ENCODE measurements at places on chromosomes 4 and X.

DNA sequence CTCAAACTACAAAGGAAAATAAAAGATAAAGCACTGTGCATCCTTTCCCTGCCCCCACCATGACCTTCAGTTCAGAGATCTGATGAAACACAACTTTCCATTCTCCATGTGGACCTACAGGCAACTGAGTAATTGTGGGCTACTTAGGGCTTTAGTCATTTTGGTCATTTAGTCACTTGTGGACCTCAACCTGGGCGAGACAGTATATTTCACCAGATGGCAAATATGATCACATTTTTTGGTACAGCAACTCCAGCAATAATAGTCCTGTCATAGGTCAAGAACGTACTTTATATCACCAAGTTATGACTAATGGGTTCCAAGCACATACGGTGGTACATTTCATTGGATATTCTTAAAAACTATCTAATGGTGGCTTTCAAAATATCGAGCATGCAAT, 141.2 kb downstream of the PDGFC start:
- DNase-seq: no peak

DNA sequence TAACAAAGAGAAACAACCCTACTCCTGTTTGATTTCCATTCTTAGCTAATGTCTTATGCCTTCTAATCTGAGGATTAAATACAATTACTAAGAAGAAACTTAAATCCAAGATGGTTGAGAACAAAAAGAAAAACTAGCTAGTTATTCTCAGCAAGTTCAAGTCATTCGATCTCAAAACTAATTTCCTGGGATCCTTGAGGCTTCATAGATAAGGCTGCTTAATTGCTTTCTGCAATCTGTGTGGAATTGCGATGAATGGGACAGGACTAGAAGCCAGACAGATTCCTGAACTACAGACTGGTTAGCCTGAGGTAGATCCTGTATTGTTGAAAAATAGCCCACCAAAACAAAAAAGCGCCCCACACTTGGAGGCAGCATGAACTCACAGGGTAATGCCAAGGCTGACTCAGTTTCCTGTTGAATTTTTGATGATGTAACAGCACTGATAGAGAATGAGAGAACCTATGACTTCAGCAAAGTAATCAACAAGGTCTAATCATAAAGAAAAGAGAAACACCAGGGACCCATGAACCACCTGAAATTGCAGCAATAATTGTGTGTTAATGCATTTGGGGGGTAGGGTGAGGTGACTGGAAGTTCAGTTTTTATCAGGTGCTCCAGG, 33.9 kb downstream of the KLHL15 start:
- no peak for DNase-seq

DNA sequence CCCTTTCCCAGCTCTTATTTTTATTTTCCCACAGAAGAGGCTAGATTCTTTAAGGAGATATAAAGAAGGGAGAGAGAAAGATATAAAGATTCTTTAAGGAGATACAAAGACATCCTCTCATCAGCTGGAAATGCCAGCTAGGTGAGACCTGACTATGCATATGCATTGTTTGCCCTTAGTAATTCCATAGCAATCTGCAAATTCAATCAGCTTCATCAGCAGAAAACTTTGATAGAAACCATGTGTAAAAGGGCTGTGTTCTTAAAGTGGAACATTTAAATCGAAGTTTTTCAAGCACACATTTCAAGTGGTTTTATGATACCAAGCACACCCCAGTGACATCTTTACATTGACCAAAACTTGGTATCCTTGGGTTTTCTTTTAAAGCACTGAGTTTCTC, 24.1 kb downstream of the FHL1 start:
- no peak for DNase-seq

GRCh38 chrX:110003167-110004156, 548 bp downstream of the TMEM164 start:
- peak; percentile 1 for DNase-seq

DNA sequence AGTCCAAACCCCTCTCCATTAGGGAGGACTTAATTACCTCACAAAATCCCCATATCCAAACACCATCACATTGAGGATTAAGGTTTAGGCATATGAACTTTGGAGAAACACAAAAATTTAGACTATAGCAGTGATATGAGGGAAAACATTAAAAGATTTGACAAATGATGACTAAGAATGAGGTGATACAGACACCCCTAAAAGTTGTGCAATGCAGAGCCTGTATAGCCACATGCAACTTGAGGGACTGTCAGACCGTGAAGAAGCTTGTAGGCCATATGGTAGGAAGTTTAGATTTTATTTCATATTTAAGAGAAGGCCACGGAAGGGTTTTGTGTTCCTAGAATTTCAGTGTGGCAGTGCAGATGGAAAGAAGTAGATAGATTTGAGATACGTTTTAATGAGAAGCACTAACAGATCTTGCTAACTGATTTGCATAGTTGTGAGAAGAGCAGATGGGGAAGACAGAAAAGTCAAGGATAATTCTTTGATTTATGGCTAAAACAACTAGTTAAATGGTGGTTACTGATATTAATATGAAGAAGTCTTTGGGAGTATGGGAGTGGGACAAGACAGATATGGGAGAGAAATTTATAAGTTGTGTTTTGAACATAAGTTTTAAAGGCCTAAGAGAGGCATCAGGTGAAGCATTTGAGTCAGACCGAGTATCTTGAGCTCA, 5.5 kb upstream of the FIP1L1 start:
- DNase-seq: no peak

DNA sequence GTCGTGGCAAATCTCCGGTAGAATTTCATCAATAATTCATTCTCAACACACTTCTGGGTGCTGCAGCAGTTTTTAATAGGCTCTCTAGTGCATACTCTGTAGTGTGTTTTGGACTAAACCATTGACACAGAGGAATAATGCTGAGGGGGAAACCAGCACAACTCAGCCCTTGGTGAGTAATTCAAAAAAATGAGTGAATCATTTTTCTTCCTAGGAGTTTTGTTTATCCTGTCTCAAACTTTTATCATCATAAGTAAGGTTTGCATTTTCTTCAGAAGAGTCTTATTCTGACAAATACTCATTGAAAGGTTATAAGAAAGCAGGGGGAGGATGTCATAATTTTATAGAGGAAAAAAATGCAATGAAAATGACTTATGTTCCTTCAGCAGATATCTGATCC, 2542.7 kb downstream of the PCDH7 start:
- no peak for DNase-seq

DNA sequence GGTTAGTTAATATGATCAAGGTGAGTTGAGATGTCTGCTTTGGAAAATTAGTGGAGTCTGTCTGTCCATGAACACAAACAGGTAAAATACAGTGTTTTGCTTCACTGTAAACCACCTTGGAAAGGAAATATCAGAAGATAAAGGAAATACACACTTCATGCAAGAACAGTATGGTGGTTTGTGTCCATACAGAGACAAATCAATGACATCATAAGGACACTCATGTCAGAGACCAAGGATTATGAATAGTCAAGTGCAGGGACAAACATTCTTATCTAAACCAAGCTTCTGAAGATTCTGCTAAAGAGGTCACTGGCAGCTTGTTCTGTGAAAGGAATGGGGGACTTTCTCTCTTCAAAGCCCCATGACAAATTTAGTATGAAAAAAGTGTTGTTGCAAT, 322.9 kb upstream of the F9 start:
- no peak for DNase-seq

DNA sequence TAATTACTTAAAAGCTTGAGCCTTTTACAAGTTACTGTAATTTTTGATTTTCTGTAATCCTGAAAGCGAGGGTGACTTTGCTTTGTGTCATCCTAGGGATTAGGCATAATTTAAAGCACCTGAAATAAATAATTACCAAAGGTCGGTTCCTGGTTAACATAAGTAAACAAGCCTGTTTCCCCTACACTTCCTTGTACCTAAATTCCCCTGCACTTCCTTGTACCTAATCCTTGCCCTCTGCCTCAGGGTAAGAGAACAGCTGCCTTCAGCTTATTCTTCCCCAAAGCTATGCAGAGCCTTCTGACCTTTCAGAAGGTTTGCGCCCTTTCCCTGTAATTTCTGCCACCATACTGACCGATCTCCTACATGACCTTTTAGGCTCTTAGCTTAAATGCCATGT, 166.1 kb upstream of the PDE5A start:
- no peak for DNase-seq

DNA sequence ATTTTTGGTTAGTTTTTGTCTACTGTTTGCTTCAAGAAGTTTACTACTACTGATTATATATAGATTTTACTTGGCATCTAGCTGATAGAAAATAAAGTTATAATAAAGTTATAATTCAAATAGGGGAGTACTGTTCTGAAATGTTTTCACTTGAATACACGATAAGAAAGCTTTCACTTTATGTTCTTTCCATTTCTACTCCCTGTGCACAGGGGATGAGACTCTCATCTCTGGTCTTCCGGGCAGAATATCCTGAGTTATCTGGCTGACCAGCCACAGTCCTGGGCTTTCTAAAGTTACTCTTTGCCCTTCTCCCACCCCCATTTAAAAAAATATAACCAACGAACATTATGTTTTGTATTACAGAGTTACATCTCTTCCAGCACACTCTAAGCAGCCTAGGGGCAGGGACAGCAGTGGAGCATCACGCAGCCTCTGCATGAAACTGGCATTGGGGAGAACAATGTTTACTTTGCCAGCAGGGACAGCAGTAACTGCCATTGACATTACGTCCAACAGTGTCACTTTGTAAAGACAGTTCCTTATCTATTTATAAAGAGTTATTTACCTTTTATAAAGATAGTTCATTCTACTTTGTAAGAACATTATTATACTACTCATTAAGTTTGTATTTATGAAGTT, 64.3 kb downstream of the METTL14 start:
- DNase-seq: no peak

- DNase-seq: peak; percentile 23
Measured at GRCh38 chrX:25015486-25016360, at the start of gene ARX. Gene ARX, minus strand, starts transcription at chrX:25015965. Its CDS starts 228 bp downstream, at chrX:25015737.

DNA sequence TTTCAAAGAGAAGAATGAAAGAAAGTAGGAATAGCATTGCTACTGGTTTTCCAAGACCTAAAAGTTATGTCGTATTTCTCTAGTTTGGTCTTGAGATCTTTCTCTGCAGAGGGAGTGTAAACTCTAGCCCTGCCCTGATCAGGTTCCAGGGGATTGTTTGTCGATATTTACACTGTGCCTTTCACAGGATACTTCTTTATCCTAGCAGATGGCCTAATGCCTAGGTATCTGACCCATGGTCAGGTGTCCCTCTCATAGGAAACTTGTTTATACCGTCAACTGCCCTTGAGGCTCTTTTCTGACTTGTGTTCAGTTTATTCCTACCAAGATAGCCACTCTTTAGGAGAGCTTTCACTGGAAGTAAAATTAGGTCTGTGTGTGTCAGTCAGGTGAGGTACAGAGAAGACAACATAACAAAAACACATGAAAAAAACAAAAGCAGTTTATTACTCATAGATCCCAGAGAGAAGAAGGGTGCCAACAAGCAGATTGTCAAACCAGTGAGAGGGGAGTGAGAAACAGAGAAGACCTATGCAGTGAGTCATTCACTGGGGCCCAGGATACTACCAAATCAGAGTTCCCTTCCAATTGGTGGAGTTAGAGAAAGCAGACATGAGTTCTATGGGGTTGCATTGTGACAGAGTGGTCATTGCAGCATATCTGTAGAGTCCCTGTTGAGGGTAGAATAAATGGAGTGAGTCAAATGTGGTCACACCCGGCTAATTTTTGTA, 40.6 kb upstream of the THOC2 start:
- DNase-seq: no peak

DNA sequence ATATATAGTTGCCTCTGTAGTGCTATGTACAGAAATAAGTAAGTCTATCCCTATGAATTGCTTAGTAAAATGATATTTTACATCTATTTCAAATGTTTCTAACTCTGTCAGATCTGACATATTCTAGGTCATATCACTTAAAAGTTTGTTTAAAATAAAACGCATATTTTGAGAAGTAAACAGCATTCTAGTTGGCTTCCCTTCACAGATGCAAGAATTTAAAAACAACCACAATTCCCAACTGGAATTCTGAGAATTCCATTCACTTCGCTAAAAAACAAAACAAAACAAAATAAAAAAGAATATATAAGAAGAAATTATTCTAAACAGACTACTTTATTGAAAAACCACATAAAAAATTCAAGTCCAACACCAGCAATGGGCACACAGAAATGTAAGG, 126.0 kb downstream of the PPP3CA start:
- no peak for DNase-seq

DNA sequence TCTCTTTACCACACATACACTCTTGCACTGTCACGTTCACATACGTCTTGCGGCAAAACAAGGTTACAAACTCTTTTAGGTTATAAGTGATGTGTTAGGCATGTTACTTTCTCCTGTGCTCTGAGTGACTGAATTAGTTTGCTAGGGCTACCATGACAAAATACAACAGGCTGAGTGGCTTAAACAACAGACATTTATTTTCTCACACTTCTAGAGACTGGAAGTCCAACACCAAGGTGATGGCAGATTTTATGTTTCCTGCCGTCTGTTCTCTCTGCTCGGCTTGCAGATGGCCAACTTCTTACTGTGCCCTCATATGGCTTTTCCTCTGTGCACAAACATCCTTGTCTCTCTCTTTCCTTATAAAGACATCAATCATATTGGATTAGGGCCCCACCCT, 1224.3 kb upstream of the TENM3 start:
- DNase-seq: no peak

GRCh38 chr4:169416997-169417396, 146.2 kb upstream of the SH3RF1 start:
- no peak for DNase-seq

- DNase-seq: no peak
Measured at GRCh38 chrX:11886745-11887144, 128.7 kb downstream of the MSL3 start.

GRCh38 chrX:153441296-153441695, 4.6 kb downstream of the TREX2 start:
- DNase-seq: no peak

DNA sequence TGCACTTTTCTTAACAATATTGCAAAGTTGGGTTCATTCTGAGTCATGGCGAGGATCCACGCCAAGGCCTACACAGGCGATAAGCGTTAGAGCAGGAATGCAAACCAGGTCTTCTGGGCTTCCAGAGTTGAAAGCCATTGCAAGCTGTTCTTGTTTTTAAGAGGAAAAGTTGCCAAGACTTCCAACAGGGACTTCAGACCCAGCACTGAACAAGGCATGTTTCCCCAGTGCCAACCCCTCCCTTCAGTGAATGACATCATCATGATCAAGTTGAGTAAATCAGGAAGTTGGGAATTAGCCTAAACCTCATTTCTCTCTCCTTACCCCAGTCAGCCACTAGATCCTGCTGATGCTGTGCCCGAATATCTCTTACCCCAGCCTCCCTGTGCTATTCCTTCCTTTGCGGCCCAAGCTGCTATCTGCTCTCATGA, 355.1 kb downstream of the HS3ST1 start:
- no peak for DNase-seq

GRCh38 chr4:95204267-95204844, 344.4 kb downstream of the UNC5C start:
- DNase-seq: no peak

- DNase-seq: no peak
Measured at GRCh38 chr4:73434311-73434710, 1.7 kb upstream of the AFP start.

- DNase-seq: no peak
Measured at GRCh38 chr4:13876131-13876530, 248.6 kb upstream of the BOD1L1 start.

- DNase-seq: no peak
Measured at GRCh38 chr4:183182873-183183725, 84.0 kb downstream of the WWC2 start.
